8988T (cell line): ENCODE measurements at places on chromosomes 1 and 21.
A peak's percentile ranks its signal among the peaks of the same experiment; 100 is the strongest.

GRCh38 chr1:111980686-111981085, 8.8 kb downstream of the KCND3 start:
- no peak for DNase-seq

GRCh38 chr1:206684478-206685333, at the start of gene MAPKAPK2:
MAPKAPK2 (plus strand) TSS chr1:206684905; CDS start chr1:206685230, 325 bp downstream.
- DNase-seq: peak; percentile 97

DNA sequence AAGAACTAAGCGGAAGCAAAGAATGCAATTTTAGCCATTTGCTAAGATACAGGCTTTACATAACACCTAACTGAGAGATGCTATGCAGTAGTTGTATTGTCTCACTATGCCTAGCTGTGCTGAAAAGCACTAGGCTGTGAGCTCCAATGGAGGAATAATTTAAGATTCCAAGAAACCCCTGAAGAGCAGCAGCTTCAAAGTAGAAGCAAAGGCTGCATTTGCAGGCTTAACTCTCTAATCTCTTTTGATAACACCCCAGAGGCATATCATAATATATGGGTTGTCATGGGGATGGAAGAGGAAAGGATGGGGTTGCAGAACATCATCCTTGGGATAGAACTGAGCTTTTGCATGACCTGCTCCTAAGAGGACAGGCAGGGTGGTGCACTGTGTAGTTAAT, 102.0 kb downstream of the ERG start:
- DNase-seq: no peak

GRCh38 chr1:80282536-80282935, 1276.0 kb upstream of the ADGRL4 start:
- no peak for DNase-seq

DNA sequence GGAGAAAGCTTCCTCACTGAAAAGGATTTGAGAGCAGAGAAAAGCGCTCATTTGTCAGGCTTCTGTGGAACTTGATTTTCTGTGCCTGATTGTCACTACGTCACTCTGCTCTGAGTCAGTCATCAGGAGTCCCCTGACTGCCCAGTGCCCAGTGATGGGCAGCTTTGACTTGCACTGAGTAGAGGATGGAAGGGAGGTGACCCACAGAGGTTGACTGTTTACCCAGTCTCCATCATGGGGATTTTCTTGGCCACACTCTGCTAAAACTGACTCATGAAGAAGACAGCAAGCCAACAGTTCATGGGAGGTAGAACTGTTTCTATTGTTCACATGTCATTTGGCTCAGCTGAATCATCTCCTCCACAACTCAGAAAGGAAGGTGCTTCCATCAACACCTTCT, 82.1 kb upstream of the DUSP10 start:
- no peak for DNase-seq

DNA sequence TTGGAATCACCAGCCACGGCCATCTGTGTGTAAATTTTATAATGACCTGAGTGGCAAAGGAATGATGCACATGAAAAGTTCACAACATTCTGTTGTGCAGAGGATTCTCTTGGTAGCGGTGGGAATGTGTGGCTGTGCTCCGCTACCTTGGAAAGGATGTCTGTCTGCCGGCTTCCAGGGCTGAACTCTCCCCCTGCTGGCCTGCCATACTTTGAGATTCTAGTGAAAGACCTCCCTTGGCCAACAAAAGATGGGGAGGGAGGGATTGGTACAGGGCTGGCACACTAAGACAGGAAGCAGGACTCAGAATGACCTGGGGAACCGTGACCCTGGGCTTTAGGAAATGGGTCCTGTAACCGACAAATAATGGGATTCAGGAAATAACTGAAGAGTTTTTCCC, 194.5 kb upstream of the PLD5 start:
- no peak for DNase-seq

- DNase-seq: no peak
These were observed 47.4 kb downstream of the OLIG1 start for GRCh38 chr21:33117101-33117888.

GRCh38 chr21:46119144-46119636, 21.3 kb downstream of the COL6A2 start:
- DNase-seq: peak; percentile 8

GRCh38 chr21:32917362-32918135, 108.2 kb upstream of the OLIG2 start:
- no peak for DNase-seq

DNA sequence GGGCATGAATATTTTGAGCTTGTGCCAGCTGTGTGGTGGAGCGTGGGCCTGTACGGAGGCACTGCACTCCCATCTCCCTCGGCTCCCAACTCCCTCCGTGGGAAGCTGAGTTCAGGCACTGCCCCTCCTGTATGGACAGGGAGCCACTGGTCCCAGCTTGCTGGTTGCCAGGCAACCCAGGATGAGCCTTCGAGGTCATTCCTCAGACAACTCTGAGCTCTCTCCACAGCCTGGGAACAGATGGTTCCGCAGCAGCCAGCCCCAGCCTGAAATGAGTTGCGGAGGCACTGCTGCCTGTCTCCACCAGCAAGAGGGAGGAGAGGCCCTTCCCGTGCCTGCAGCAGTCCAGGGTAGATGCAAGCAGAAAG, 58.4 kb upstream of the TENT5B start:
- DNase-seq: no peak

- no peak for DNase-seq
These were observed 90.8 kb upstream of the AJAP1 start for GRCh38 chr1:4563586-4563985.

- no peak for DNase-seq
These were observed 23.6 kb upstream of the ABCB10 start for GRCh38 chr1:229582011-229582694.

DNA sequence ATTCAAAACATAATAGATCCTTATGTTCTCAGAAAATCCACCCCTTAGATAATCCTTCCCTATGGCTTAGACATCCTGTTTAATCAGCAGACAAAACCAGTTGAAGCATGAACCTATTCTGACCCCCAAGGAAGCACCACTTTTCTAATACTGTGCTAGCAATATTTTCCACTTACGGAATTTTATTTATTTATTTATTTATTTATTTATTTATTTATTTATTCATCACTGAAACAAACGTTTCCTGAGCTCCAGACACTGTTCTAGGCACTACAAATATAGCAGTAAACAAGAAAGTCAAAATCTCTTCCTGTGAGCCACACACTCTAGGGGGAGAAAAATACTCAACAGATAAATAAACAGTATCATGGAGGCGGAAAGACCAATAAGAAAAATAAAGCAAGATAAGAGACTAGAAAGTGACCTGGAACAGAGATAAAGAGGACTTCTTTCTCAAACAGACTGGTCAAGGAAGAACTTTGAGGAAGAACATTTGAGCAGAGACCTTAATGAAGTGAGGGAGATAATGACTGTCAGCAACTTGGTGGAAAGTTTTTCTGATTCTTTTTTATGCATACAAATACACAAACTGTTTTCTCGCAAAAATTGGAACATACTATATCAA, 145.5 kb upstream of the POGK start:
- no peak for DNase-seq

- DNase-seq: no peak
These were observed 86.7 kb downstream of the PROX1 start for GRCh38 chr1:214074477-214074876.

DNA sequence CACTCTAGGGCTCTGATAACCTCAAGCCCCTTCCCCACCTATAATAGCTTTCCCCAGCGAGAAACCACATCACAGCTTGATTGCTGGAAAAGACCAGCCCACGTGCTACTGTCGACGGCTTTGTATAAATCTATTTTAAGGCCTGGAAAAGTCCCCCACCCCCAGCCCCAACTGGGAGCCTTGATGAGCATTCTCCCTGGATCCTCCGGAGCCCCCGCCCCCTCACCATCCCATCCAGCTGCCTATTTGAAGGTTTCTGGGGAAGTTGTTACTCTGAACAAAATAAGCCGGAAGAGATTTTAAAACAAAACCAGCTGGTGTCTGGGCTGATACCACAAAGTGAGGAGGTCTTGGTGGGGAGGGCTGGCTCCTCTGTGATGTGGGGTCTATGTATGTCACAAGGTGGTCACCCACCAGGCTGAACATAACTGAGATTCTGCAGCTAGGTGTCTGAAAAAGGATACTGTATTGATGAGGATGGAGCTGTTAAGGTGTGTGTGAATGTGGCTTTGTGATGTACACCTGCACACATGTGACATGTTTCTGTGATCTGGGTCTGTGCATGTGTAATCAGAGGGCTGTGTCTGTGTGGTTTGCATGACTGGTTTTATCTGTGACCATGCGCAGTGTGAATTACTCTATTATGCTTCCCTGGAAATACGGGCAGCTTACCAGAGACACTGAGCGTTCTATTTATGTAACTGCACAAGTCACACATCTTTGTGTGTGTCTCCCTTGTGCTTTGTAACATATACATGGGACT, 25.0 kb downstream of the RIMS3 start:
- DNase-seq: no peak

DNA sequence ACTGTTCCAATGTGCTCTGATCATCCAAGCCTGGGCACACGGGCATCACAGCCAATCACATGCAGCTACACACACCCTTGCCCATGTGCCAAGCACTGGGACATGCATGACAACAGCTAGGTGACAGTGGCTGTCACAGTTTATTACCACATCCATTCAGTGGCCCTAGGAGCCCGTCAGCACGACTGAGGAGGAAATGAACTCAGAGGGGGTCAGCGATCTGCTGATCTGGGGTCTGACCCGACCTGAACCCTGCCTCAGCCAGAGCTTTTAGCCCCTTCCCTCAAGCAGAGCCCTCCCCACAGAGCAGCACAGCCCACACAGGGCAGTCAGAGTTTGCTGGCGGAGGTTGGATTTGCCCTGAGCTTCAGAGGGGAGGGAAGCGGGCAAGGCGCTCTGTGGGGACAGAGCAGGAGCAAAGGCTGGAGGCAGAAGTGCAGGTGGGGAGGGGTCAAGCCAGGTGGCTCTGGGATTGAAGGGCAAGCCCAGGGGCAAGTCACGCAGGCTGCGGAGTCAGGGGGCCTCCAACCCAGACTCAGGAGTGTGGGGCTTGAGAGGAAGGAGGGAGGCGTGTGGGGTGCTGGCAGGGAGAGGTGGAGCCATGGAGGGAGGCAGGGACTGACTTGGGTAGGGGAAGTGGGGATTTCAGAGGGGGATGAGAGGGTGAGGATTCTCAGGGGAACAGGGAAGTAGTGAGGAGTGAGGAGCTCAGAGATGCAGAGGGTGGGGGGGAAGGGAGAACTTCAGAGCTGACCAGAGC, 10.4 kb downstream of the SH3BGRL3 start:
- no peak for DNase-seq

DNA sequence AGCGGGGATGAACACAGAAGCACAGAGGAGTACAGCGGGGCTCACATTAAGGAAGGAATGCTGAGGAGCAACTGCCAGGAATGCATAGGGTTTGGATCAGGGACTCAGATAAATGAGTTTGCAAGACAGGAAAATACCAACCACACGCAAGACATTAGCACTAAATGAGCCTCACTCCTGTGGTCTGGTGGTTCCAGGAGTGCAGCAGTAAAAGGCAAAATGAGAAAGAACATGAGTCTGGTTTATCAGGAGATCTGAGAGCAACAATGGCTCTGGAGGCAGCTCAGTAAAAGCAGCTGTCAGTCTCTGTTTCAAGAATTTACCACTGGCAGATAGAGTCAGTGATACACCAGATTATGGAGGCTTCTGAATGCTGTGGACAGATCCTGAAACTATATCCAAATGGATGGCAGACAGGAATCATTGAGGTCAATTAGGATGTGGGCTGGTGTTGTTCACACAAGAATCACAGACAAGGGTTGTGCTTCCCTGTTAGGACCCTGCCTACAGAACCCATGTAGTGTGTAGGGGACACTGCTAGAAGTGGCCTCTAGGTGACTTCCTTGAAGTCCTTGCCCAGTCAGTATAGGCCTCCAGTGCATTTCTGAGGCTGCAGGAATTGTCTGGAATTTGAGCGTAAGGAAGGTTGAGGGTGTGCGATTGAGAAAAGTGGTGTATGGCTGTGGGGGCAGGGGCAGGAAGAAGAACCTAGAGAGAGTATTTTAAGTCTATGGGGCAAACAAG, 50.3 kb downstream of the CASQ2 start:
- DNase-seq: no peak

DNA sequence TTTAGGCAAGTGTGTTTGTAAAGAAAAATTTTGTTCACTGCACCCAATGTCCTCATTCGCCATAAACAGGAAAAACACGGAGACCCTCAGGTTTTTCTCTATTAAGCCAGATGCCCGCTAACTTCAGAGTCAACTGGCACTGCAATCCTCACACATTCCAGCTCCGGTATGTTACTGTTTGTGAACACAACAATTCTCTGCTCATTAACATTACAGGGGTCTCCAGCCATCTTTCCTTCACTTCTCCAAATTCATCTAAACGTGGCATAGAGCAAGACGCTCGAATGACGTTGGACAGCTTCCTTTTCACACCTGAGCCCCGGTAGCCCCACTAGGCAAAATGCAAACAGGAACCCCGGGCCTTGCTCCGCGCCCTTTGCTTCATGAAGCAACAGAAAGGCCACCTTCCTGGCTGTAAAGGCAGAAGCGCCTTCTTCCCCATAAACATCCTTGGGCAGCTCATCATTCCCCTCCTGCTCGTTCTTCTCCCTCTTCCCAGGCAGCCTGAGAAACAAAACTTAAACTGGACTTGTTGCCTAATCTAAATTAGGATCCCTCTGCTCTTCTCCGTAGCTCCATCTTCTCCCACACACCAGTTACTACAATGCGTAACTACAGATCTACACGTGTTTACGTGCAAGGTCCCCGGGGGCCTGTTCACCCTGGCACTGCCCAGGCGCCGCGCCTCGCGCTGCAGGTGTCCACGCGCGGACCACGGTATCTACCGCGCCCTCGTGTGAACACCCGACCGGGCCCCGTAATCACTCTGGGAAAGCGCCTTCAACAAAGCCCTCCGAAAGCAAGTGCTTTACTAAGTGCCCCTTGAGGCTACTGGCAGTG, 1.2 kb downstream of the LBR start:
- DNase-seq: no peak
